Inflammatory macrophage (primary cell): ENCODE measurements at places on chromosomes 2 and 18.

GRCh38 chr2:191933307-191934105, 86.6 kb upstream of the CAVIN2 start:
- no peak for DNase-seq

DNA sequence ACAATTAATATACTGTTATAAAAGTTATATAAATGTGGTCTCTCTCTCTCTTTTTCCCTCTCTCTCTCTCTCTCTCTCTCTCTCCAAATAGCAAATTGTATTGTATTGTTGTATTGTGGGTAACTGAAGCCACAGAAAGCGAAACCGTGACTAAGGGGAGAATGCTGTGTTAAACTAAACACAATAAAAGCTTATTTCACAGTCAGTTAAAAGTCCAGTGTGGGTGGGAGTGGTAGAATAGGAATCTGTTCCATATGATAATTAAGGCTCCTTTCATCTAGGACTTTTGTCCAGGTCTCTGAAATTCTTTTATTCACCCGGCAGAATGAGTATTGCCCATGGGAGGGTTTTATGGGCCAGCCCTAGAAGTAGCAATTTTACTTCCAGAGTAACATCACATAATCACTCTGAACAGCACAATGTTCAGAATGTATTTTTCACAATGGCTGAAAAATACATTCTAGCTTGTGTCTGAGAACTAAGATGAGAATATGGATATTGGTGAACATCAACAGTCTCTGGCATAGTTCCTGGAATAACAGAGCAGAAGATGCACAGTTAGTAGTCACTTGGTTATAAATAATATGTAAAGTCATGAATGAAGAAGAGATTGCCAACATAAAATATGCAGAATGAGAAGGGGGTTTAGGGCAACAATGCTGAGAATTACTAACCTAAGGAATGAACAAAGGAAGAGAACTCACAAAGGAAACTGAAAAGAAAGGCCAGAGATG, 399.1 kb downstream of the PLCL1 start:
- no peak for DNase-seq

DNA sequence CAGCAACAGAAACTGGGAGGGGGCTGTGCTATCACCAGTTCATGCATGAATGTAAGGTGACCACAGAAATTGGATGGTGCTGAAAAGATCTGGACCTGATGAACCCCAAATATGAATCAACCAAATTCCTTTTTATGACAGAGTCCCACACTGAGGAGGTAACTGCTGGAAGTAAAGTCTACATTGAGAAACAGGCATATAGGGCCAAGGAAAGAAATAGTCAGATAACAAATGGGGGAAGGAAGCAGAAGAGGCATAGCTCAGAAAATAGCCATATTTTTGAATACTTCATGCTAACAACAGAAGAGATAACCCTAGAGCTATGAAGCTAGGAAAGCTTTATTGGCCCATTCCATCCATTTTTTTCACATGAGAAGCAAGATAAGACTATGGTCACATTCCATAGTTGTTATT, 25.8 kb downstream of the ZC3H6 start:
- no peak for DNase-seq

GRCh38 chr18:58541789-58542425, 87.0 kb downstream of the ALPK2 start:
- DNase-seq, result peak; percentile 72
